ENCODE measurements at places on chromosomes 6 and 20.

DNA sequence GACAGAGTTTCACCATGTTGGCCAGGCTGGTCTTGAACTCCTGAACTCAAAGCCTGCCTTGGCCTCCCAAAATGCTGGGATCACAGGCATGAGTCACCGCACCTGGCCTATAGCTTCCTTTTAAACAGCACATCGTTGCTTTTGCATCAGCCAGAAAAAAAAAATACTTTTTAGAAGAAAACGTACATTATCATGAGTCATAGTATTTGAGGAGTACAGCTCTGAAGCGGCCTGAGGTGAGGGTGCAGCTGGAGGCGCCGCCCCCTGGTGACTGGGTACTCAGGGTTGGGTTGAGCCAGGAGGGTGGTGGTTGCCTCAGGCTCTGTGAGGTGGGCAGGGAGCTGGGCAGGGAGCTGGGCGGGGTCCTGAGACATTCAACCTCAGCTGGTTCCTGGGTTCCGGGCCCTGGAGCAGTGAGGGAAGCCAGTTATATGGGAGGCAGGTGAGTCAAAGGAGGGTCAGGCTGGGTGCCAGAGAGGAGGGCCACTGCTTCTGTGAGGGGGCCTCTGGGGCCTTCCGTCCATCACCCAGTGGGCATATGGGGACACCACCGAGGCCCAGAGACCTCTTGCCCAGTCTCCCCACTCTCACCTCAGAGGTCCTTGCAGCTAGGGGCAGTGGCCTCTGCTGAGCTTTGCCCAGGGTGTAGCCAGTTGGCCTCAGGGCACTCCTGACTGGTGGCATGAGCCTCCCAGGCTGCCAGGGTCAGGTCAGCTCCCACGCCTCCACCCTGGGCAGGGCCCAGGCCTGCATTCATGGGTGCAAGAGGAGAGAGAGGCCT, 11.7 kb upstream of the ID1 start:
- no peaks in the 10 kb centered on the region for H3K27me3 ChIP-seq
- H3K27ac ChIP-seq, result peak overlapping the region; percentile 94
- DNase-seq, result no peak
- peaks cover 34% of the 10 kb centered on the region for H3K4me1 ChIP-seq
- no peaks in the 10 kb centered on the region for H3K36me3 ChIP-seq
- H3K4me3 ChIP-seq, result no peak overlapping the region

- no peaks in the 10 kb centered on the region for H3K4me1 ChIP-seq
- H3K36me3 ChIP-seq, result peaks cover 54% of the 10 kb centered on the region
- no peak overlapping the region for H3K4me3 ChIP-seq
These were observed 59.5 kb downstream of the ZMYND8 start for GRCh38 chr20:47296950-47297349.

GRCh38 chr6:48919555-48919954, 543.5 kb downstream of the MMUT start:
- no peaks in the 10 kb centered on the region for H3K27me3 ChIP-seq
- H3K4me3 ChIP-seq, result no peak overlapping the region
- H3K27ac ChIP-seq, result no peak overlapping the region
- H3K36me3 ChIP-seq, result no peaks in the 10 kb centered on the region
- H3K4me1 ChIP-seq, result no peaks in the 10 kb centered on the region

DNA sequence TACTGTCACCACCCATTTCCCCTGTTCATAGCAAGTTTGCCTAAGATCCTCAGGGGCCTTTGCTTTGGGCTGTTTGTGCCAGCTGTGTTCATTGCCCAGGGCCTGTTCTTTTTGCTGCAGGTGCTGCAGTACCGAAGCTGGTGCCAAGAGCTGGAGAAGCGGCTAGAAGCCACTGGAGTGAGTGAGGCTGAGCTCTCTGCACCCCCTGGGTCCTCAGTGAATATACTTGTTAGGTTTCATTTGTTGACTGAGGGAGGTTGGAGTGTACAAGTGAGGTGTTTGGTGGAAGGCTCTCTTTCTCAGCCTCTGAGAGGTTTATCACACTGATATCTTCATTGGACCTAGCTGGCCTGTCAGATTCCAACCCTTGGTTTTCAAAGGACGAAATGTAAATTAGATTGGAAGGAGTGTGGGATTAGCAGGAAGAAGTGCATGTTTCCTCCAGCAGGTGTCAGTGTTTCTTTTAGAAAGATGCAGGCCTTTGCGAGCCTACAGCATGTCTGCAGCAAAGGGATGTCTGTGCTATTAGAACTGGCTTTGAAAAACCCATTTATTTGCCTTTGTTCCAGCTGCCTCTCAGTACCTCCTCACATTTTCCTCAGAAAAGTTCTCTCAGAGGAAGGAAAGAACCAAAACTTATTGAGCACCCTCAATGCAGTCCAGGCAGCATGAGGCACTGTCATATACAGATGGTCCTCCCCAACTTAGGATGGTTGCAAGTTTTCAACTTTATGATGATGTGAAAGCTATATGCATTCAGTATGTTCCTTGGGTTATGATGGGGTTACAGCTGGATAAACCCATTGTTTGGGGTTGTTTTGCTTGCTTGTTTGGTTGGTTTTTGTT, 8.3 kb downstream of the CEP250 start:
- peaks cover 12% of the 10 kb centered on the region for H3K4me1 ChIP-seq
- no peak for DNase-seq
- H3K27me3 ChIP-seq, result no peaks in the 10 kb centered on the region
- H3K4me3 ChIP-seq, result no peak overlapping the region
- H3K36me3 ChIP-seq, result peaks cover 19% of the 10 kb centered on the region

DNA sequence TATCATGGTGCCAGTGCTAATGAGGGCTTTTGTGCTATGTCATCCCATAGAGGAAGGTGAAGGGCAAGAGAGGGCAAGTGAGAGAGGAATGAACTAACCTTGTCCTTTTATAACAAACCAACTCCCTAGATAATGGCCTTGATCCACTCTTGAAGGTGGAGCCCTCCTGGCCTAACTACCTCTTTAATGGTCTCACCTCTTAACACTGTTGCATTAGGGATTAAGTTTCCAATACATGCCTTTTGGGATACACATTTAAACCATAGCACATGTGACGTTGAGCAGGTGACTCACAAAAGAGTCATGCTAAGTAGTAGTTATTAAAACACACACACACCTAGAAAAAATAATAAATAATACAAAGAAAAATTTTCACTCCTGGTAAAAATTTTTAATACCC, 36.9 kb downstream of the CCN2 start:
- no peak for DNase-seq
- H3K27ac ChIP-seq, result no peak overlapping the region
- peaks cover 5% of the 10 kb centered on the region for H3K27me3 ChIP-seq
- no peaks in the 10 kb centered on the region for H3K36me3 ChIP-seq
- no peaks in the 10 kb centered on the region for H3K4me1 ChIP-seq
- no peak overlapping the region for H3K4me3 ChIP-seq

GRCh38 chr20:46021361-46022359, 7.4 kb upstream of the SLC12A5 start:
- peak overlapping the region; percentile 81 for H3K4me3 ChIP-seq
- H3K27ac ChIP-seq, result no peak overlapping the region
- no peaks in the 10 kb centered on the region for H3K36me3 ChIP-seq
- H3K4me1 ChIP-seq, result peaks cover 5% of the 10 kb centered on the region
- peak; percentile 71 for DNase-seq

GRCh38 chr6:4316867-4317400, 181.6 kb upstream of the ECI2 start:
- peak overlapping the region; percentile 82 for H3K27ac ChIP-seq
- no peaks in the 10 kb centered on the region for H3K27me3 ChIP-seq
- DNase-seq, result no peak
- H3K4me3 ChIP-seq, result no peak overlapping the region
- H3K36me3 ChIP-seq, result peaks cover 16% of the 10 kb centered on the region

- DNase-seq, result no peak
- no peaks in the 10 kb centered on the region for H3K27me3 ChIP-seq
- peak overlapping the region; percentile 69 for H3K4me3 ChIP-seq
These were observed 37.6 kb upstream of the HINT3 start for GRCh38 chr6:125918681-125919566.

- no peaks in the 10 kb centered on the region for H3K27me3 ChIP-seq
- peaks cover 10% of the 10 kb centered on the region for H3K4me1 ChIP-seq
- H3K4me3 ChIP-seq, result no peak overlapping the region
- H3K36me3 ChIP-seq, result peaks cover 21% of the 10 kb centered on the region
These were observed 43.1 kb downstream of the PANK2 start for GRCh38 chr20:3932277-3932676.

- H3K4me3 ChIP-seq, result no peak overlapping the region
- H3K27me3 ChIP-seq, result no peaks in the 10 kb centered on the region
- peaks cover 43% of the 10 kb centered on the region for H3K4me1 ChIP-seq
- H3K36me3 ChIP-seq, result no peaks in the 10 kb centered on the region
These were observed 7.0 kb downstream of the B4GALT5 start for GRCh38 chr20:49706630-49707091.

DNA sequence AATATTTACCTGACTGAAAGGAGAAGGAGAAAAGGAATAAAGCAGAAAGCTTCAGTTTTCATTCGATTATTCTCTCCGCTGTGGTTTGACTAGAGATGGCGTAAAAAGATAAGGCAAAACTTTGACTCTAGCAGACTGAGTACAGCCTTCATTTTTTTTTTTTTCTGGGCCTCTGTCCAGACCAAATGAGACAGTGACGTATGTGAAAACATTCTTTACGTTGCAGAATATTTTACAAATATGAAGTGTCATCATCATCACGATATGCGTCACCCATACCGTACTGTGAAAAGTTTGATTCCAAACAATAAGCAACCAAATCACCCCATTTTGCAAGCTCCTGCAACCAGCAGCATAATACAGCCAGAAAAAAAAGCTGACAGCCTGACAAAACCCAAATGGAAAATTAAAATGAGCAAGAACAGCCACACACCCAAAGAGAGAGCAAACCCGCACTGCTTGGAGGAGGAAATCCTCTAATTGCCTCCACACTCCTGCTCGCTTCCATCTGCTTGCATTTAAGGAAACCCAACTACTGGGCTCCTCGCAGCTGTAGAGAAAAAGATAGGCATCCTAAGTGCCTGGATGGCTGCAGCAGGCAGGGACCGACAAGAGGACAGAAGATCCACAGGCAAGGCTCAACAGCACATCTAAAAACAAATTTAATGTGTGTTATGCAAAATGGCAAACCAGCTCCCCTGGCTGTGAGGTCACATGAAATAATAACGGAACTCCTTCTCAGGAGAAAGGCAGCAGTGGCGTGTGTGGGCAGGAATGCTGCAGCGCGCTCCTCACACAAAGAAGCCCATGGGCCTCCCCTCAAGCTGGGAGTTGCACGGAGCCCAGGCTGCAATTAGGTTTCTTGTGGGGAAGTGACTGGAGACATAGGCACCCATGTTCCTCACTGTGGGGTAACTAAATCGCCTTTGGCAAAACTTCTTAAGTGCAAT, 113.1 kb downstream of the FYN start:
- H3K4me3 ChIP-seq, result no peak overlapping the region
- DNase-seq, result no peak
- no peaks in the 10 kb centered on the region for H3K36me3 ChIP-seq

DNA sequence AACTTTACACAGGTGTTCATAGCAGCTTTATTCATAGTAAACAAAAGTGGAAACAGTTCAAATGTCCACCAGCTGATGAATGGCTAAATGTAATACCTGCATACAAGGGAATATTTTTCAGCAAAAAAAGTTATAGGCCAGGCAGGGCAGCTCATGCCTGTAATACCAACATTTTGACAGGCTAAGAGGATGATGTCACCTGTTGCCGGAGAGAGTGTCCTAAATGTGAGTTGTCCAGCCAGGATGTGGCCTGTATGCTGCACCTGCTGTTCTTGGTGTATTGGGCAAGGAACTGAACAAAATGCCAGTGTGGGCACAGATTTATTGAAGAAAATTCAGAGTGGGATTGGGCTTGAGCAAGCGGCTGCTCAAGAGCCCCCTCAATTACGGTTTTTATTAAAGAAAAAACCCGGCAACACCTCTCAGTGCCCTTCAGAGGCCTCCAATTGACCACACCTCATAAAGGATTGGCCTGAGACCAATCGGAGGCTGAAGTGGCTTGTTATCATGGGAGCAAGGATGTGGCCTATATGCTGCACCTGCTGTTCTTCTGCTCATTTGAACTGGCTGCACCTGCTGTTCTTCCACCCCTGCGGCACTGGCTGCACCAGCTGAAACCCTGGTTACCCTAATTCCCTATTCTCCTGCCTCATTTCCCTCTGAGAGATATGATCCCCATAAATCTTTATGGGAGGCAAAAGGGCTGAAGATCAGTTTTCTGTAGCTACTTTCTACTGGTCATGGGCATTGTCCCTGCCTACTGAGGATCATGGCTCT, 164.3 kb upstream of the PROKR2 start:
- no peaks in the 10 kb centered on the region for H3K36me3 ChIP-seq
- H3K27ac ChIP-seq, result no peak overlapping the region
- no peak overlapping the region for H3K4me3 ChIP-seq

- no peaks in the 10 kb centered on the region for H3K27me3 ChIP-seq
- H3K36me3 ChIP-seq, result no peaks in the 10 kb centered on the region
- no peak overlapping the region for H3K4me3 ChIP-seq
- H3K27ac ChIP-seq, result peak overlapping the region; percentile 68
- peaks cover 28% of the 10 kb centered on the region for H3K4me1 ChIP-seq
These were observed 15.1 kb upstream of the ZNF217 start for GRCh38 chr20:53608456-53609452.

DNA sequence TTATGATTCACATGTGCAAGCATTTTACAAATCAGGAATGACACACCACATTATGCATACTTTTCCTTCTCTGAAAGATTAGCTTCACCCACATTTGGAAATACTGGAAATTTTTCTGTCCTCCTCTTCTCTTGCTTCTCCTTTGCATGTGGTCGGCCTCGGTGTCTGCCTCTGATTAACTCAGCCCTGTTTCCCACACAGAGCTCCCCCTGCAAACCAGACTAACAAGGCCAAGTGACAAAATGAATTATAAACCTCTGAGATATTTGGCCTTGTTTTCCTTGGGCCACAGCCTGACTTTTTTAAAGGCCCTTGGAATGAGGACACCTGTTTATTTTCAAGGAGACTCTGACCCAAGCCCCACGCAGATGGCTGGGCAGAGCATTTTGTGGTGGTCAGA, 9.0 kb upstream of the CCN6 start:
- no peaks in the 10 kb centered on the region for H3K36me3 ChIP-seq
- no peak for DNase-seq
- H3K4me3 ChIP-seq, result no peak overlapping the region
- peak overlapping the region; percentile 73 for H3K27ac ChIP-seq
- H3K4me1 ChIP-seq, result peaks cover 22% of the 10 kb centered on the region

DNA sequence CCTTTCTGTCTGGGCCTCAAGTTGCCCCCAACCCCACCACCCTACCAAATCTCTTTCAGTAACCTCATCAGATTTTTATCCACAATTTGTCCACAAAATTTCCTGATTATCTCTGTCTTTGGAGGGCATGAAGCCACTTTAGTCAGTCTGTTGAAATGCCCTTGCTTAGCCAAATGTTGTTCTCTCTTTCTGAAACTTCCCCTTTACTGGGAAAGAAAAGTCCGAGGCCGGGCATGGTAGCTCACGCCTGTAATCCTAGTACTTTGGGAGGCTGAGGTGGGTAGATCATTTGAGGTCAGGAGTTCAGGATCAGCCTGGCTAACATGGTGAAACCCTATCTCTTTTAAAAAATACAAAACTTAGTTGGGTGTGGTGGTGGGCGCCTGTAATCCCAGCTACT, 33.8 kb downstream of the TOMM6 start:
- no peaks in the 10 kb centered on the region for H3K36me3 ChIP-seq
- no peaks in the 10 kb centered on the region for H3K27me3 ChIP-seq
- no peak for DNase-seq

GRCh38 chr6:15912505-15913400, 216.1 kb upstream of the MYLIP start:
- H3K27me3 ChIP-seq, result no peaks in the 10 kb centered on the region
- H3K27ac ChIP-seq, result no peak overlapping the region
- H3K4me3 ChIP-seq, result no peak overlapping the region
- H3K36me3 ChIP-seq, result no peaks in the 10 kb centered on the region

Data from mesothelial cell of epicardium (in vitro differentiated cells).